ELR (cell line): ENCODE measurements at places on chromosomes 6 and 20.

GRCh38 chr6:106141441-106142237 is 55.5 kb downstream of the PRDM1 start:
- DNase-seq = no peak

- DNase-seq = no peak
Measured at GRCh38 chr6:35410131-35410530, 42.0 kb upstream of the FANCE start.

- DNase-seq = no peak
Measured at GRCh38 chr6:67775333-67775732, 859.7 kb upstream of the ADGRB3 start.

- no peak for DNase-seq
Measured at GRCh38 chr6:88493717-88494116, 327.6 kb upstream of the CNR1 start.

GRCh38 chr6:69007781-69008180 is 372.7 kb downstream of the ADGRB3 start:
- DNase-seq = no peak

- DNase-seq = no peak
Measured at GRCh38 chr6:1729133-1729749, 119.5 kb downstream of the FOXC1 start.

DNA sequence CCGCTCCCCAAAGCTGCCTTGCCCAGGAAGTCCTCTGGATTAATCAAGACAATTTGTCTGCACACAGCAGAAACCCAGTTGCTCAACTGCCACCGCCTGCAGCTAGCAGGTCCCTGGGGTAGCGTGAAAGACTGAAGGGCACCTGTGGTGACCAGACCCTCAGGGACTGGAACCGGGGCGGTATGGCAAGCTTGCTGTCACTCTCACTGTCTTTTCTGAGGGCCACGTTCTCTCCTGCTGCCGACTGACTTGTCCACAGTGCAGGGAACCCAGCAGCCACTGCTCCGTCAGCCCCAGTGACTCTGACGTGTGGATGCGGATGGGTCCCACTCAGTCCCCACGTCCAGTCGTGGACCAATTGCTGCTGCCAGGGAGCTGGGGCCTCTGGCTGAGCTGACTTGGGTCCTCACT is 72.8 kb upstream of the PMEPA1 start:
- DNase-seq = no peak

DNA sequence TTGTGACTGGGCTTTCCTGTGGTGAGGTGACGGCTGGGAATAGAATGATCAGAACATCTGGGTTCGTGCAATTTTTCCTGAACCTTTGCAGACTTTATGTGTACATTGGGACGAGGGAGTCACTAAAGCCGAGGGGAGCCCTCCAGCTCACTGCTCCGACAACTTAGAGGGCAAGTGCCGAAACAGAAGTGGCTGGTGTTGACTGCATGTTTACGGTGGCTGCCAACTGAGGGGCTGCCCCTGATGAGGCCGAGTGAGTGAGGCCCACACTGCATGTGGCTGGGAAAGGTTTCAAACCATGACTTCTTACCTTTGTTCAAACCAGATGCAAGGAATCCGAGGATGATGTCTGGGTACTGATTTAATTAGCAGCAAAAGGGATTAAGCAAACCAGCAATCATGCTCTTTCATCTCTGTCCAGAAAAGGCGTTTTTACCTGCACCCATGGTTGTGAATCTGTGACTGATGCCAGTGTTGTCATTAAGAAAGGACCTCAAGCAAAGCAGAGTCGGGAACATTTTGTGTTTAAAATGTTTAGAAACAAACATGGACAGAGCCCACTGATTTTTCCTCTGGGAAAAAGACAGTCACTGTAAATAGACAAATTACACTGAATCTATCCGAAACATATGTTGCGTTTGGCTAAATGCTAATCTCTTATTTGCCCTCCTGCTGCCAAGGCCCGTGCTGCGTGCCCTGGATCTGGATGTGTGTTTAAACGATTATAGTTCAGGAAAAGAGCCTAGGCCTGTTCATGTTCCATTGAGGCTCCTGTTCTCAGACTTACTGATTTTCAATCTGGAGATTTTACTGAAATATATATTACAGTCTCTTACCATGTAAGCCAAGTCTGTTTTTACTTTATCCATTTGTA is 105.1 kb downstream of the UST start:
- DNase-seq = no peak

GRCh38 chr20:44069203-44070011 is 117.6 kb downstream of the JPH2 start:
- no peak for DNase-seq

- no peak for DNase-seq
Measured at GRCh38 chr6:99604166-99605073, 2.2 kb upstream of the PRDM13 start.

DNA sequence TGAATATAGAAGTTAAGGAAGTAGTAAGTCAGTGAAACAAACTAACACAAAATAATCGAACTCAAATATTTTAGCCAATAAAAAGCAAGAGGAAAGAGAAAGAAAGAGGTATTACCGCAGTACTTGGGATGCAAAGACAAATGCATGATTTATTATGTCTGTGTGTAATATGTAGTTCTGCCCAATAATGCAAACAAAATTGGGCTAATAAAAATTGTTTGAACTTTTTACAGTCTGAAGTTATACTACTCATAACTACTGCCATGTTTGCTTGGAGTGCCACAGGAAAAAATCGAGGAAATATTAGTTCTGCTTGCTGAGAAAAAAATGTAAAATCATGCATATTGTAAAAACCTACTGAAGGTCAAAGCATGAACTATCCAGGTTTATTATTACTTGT is 360.3 kb upstream of the KCNQ5 start:
- no peak for DNase-seq

DNA sequence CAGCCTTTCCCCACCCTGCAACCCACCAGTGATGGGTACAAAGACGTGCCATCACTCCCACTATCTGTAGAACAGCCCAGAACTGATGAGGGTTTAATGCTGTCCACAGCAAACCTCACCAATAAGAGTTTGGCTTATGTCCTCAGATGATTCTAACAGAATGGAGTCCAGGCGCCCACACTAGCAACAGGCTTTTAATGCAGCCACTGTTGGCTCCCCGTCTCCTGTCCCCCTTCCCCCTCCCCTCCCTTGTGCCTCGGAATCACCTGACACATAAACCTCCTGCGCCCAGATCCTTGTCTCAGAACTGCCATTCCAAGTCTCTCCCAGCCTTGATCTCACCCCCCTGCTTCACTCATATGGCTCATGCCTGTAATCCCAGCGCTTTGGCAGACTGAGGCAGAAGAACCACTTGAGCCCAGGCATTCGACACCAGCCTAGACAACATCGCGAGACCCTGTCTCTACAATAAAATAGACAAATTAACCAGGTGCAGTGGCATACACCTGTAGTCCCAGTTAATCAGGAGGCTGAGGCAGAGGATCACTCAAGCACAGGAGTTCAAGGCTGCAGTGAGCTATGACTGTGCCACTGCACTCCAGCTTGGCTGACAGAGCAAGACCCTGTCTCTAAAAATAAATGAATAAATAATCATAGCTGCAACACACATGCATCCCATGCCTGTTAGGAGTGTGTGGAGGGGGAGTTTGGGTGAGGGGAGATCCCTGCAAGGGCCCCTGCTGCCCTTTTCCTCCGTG is 85.6 kb downstream of the SNX5 start:
- DNase-seq = no peak

- no peak for DNase-seq
Measured at GRCh38 chr6:90681863-90682262, 95.0 kb upstream of the MAP3K7 start.

DNA sequence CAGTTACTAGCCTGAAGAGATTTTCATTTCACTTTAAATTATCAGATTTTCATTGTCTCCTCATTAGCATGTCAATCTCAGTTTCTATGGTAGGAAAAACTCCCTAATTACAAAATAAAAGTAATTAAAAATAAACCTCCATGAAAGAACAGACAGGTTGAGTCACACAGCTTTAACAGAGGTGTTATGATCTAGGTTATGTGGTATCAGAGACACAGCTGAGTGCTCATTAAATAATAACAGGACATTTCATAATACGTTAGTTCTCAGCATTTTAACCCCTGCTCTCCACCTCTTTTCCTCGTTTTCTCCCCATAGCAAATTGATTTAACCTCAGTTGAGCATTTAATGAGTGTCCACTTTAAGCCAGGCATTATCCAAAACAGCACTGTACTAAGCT is 21.9 kb downstream of the TPBG start:
- no peak for DNase-seq

DNA sequence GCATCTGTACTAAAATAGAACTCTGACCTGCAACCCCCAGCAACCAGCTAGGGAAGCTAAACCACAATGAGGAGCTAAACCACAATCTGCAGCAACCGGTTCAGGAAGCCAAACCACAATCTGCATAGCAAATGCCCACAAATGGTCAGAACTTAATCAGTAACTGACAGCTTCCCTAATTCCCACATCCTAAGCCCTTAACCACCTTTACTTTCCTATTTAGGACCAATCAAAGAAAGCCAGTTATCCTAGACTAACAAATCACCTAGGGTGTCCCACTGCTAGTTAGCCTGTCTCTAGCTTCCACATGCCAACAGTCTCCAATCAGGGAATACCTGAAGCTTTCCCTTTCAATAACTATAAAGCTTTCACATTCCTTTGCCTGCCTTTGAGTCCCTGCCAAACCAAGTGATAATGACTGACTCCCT is 424.6 kb upstream of the PTCHD4 start:
- DNase-seq = peak; percentile 69

DNA sequence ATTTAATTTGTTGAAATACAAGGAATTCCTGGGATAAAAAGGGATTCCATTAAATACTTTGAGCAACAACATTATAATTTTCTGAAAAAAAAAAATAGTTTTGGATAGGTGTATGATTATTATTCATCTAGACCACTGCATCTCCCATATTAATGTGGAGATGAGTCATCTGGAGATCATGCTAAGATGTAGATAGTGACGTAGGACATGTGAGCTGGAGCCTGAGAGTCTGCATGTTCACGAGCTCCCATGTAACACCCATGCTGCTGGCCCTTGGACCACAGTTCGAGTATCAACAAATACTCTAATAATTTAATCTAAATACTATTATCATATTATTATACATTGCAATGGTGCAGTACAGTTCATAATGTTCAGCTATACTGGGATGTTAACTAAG is 91.6 kb downstream of the EPM2A start:
- DNase-seq = peak; percentile 76

DNA sequence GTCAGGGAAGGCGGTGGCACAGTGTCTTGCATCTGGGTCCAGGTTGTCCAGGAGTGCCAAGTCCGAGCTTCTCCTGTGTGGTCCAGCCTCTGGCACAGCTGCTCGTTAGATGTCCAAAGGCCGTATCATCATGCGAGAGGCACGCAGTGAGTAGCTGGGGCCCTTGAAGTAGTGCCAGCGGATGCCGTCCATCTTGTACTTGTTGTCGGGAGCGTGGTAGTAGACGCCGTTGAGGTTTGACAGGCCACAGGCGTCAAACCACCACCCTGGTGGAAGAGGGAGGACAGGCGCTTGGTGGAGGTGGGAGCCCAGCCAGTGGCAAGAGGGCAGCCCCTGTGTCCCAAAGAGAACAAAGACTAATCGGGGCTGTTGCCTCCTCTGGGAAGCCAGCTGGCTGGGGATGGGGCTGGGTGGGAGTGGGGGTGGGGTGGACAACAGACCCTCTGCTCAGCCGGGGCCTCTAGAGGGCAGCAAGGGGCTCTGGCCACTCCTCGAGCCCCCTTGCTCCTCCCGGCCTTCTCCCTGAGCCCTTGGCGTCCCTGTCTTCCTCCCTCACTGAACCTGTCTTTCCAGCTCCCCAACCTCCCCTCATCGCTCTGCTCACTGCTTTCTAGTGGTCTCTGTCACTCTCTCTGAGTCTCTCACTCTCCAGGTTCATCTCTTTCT is 39.5 kb downstream of the FAM110A start:
- DNase-seq = no peak

DNA sequence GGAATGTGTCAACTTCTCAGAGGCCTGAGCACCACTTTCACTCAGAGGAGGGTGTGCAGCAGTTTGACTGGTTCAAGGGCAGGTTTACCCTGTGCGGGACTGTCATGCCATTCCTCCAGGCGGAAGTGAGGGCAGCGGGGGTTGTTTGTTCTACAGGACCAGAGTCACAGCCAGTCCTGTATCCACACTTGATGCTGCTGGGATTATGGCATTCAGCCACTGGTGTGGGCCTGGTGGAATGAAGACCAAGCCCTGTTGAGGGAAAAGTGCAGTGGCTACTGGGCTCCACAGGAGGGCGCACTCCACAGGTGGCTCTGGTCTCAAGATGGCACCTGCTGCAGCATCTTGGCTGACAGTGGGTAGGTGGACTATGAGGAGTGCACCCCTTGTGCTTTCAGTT is 14.8 kb downstream of the SEMG2 start:
- DNase-seq = no peak

DNA sequence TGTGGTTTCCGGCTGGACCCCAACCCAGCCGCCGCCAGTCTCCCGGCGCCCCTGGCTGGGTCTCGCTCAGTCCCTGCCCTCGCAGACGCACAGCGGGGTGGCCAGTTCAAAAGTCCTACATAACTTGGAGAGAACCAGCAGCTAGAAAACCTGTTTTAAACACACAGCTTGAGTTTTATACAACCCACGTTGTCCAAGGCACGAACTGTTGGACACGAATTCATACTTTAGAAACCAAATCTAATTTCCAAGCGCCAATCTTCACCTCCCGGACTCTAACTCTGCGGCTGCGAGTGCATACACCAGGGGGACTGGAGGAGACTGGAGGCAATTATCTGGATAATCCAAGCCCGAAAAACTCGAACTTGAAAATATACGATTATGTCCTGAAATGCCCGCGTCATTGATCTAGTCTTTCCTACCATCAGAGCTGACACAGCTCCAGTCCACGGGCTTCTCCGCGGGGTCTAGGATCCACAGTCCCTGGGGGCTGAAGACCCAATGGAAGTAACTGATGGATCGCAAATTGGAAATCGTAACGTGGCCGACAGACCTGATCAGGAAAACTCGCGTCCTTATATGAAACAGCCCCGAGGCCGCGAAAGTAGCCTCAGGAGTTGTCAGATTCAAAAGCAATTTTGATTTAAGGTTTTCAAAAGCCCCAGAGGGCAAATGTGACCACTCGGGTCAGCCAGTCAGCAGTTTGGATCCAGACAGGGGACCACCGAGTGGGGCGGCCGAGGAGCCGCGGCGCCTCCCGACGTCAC is 843 bp upstream of the HEY2 start:
- DNase-seq = peak; percentile 23

DNA sequence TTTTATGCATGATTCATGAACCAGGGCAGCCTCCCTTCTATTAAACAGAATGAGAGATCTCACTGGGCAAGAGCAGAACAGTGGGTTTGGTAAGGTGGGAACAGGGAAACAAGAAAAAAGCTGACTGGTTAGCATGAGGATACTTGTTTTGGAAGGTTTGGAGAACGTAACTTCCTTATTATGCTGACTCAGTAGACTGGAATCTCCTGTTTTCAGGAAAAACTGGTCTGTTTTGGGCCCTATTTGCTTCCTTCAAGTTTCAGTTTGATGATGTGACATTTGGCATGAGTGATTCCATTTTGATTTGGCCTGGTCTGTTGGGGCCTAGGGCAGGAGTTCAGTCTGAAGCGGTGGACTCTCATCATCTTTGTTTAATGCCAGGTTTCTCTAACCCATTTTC is 172.0 kb downstream of the MYLK4 start:
- peak; percentile 6 for DNase-seq
